Stimulated activated CD8-positive, alpha-beta memory T cell treated with anti-CD3 and anti-CD28 coated beads, Interleukin-2, amount 100 ng/mL, for 1 hour (primary cell): ENCODE measurements at places on chromosomes 1 and 21.

GRCh38 chr1:37250371-37250770 lies 216.1 kb upstream of the GRIK3 start:
- DNase-seq, result no peak

DNA sequence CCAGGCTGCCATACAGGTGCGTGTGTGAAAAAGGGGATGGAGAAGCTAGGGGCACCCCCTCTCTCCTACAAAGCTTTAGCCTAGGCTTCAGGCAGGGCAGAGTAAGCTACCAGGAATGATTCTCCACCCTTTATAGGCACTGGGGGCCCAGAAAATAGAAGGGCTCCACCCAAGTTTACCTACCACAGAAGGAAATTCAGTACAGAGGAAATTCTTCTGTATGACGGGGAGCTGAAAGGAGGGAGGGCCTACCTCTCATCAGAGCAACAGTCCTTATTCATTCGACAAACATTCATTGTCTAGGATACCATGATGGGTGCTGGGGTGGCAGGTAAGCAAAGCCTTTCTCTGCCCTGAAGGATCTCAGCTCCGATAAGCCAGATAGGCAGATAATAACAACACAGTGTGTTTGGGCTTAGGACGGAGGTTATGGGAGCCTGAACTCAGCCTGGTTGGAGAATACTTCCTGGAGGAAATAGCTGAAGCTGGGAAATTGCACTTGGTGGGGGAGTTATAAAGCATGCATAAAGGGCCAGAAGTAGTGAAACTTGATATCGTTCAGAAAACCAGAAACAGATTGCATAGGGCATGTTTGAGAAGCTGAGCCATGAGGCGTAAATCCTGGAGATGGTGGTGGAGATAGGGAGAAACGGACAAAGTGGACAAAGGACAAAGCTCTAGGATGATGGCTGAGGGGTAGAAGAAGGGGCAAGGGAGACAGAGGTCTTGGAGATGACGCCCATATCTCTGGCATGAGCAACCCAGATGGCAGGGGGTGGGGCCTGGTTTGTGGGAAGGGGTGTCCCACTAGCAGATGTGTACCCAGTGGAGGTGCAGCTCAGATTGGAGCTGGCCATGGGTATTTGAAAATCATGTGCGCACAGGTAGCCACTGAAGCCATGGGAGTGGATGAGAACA lies 5.3 kb upstream of the P3R3URF start:
- DNase-seq, result no peak

GRCh38 chr1:43729816-43730463 lies 22.6 kb downstream of the ST3GAL3 start:
- DNase-seq, result no peak

DNA sequence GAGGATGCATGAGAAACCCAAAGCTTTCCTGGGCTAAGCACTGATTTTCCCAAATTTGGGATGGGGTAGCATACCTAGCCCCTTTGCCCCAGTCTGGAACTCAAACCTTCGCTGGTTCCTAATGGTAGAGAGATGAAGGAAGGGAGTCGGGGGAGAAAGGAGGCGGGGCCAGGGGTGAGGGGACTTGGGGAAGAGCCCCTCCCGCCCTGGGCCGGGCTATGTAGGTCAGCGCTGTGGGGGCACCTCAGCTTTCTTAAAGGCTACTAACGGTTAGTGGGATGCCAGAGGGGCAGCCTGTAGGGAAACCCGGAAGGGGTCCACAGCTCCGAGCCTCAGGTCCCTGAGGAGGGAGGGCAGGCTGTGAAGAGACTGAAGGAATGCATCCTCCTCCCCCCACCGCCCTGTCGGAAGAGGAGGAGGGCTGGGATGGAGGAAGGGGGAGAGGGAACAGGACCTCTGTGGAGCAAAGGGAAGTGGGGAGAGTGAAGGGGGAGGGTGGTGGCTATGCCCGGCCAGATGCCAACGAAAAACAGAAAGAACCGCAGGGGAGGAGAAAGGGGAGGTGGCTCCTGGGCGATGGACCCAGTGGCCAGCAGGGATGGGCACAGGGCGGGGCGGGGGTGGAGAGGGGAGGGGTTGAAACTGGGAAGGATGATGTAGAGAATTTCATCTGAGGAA lies 1.3 kb downstream of the CADM3 start:
- DNase-seq, result no peak

DNA sequence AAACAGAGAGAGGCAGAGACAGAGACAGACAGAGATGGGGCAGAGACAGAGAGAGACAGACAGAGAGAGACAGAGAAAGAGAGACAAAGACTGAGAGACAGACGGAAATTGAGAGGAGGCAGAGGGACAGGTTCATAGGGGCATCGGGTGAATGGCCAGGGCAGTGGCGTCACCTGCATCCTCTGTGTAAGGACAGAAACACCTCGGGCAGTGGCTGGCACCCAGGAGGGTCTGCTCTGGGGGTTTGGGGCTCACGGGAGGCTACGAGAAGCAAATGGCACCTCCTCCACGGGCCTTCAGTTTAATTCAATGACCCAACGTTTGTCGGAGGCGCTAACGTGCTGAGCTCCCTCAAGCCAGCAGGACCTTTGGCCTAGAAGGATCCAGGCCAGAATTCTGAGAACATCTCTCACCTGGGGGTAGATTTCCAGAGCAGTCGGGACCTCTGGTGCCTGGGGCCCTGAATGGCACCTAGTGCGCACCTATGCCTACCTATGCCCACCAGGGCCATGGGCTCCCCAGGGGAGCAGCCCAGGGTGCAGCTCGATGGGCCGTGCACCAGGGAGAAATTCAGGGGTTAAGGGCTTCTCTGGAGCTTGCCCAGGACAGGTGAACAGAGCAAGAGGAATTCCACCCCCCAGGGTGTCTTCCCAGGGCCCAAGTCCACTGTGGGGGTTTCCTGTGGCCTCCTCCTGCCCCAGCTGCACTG lies 20.6 kb upstream of the PTTG1IP start:
- DNase-seq, result no peak
